ENCODE measurements at places on chromosomes 2 and 18.

DNA sequence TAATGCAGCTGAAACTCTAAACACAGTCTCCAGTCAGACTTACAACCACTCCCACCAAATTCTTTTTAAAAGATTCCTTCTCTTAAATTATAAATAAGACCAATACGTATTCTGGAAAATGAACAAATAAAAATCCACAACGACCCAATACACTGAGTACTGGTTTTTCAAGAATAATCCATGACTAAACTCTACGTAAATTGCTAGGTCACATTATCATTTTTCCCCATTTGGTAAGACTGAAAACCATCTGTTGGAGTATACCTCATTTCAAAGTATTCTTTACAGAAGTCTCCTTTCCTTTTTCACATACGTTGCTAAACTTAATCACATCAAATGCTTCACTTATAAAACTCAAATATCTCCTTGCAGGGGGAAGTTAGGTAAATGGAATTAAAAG lies 6.0 kb downstream of the ZNF516 start:
- DNase-seq = no peak

DNA sequence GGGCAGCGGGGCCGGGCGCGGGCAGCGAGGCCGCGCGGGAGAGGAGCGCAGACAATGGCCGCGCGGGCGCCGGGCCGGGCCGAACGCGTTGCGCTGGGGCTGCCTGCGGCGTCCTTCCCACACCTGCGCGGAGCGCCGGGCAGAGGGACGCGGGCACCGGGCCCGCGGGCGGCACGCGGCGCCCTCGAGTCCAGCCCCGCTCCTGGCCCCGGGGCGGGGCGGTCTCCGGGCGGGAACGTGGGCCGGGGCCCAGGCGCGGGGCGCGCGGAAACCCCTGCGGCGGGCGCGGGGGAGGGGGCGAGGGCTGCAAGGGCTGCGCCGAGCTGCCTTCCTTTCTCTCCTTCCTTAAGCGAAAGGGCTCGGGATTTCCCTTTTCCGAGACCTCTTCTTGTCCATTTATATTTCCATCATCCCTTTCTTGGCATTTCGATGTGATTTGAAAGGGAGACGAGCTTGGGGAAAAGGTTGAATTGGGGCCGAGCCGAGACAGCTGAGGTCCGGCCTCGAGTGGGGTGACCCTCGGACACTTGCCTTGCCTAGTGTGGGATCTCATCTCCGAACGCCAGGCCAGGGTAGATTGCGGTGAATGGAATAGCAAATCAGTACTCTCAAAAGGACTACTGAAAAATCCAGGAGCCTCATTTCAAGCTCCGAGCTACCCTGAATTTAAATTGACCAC lies 676 bp downstream of the KLHL23 start:
- peak; percentile 33 for DNase-seq

DNA sequence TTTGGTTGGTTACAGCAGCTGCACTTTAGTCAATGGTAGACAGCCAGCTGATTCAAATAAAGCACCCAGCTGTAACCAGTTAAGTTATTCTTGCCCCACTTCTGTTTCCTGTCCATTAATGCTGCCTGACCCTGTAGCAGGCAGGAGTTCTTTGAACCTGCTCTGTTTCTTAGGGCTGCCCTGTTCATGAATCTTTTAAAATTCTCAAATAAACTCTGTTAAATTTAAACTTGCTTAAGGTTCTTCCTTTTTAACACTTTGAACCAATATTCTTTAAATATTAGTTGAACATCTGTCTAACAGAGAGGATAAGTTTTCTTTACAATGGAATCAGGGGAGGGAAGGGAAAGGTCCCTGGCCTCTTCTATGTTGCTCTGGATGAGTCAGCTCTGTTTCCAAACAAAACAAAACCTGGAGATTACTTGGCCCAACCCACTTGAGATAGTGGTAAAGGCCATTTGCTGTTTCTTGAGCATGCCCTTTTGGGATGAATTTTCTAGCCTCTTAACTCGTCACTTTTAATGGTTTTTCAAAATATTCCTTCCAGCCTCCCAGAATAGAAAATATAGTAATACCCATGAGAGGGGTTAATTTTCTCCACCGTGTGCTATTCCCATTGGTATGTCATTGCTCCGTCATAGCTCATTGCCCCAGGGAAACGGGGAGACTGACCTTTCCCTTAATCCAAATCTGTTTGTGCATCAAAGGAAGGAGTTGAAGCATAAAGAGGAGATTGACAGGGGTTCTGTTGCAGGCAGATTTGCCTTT lies 112.1 kb upstream of the FHL2 start:
- DNase-seq = no peak

DNA sequence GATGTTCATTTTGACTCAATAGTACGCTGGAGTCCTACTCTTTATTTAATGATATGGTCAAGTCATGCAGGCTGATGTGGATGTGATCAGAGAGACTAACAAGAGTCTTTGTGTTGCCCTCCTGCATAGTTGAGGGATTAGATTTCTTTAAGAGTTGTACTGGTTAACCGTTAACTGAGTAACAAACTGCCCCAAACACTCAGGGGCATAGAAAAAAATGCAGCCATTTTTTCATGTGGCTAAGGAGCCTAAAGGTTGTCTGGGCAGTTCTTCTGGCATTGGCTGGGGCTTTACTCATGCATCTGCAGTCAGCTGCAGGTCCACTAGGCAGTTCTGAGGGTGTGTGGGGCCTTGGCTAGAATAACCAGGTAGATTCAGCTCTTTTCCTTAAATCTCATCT lies 32.5 kb downstream of the DOCK10 start:
- no peak for DNase-seq

DNA sequence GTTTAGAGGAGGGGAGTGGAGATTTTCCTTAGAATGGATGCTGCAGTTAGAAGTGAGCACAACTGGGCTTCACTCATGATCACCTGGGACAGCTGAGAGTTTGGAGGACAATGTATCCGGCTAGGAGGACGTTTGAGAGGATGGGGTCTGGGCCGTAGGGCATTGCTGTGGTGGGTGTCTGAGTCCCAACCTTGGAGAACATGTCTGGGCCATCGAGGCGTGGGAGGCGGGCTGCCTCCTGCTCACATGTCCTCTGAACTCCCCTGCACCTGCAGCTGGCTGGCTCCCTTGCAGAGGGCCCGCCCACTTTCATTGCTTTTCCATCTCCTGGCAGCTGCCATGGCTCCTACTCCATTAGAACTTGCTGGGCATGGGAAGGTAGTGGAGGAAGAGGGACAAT lies 203.0 kb upstream of the PXDN start:
- no peak for DNase-seq

GRCh38 chr2:41967476-41968181 lies 80.2 kb upstream of the PKDCC start:
- no peak for DNase-seq

DNA sequence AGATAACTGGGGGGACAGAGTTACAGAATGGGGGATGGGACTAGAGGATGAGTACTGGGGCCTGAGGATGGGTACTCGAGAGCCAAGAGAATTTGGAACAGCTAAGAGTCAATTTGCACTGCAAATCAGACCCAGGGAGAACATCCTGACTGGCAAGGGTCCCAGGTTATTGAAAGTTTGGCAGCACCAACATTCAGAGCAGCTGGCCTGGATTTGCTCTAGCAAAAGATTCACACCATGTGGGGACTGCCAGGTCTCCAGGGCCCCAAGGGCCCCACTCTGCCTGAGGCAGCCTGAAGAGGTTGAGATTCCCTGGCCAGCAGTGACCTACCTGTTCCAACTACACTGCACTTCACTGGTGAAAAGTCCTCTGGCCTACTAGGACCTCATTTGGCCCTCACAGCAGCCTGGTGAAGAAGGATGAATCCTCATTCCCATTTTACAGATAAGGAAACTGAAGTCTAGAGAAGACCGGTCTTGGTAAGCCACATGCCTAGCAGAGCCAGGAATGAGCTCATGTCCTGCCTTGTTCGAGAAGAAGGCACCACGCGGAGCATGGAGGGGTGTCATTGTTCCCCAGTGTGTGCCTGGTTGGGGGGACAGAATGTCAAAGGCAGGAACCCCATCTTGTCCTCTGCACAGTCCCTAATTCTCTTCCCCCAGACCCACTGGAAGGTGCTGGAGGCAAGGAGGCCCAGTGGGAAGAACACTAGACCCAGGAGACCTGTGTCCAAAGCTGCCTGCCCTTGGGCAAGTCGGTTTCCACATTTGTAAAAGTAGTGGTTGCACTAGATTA lies 258.6 kb downstream of the TNS1 start:
- no peak for DNase-seq

- DNase-seq = no peak
Observed at GRCh38 chr2:138617026-138617425, 115.5 kb downstream of the SPOPL start.

- DNase-seq = no peak
Observed at GRCh38 chr2:76444732-76445131, 734.0 kb upstream of the GCFC2 start.

DNA sequence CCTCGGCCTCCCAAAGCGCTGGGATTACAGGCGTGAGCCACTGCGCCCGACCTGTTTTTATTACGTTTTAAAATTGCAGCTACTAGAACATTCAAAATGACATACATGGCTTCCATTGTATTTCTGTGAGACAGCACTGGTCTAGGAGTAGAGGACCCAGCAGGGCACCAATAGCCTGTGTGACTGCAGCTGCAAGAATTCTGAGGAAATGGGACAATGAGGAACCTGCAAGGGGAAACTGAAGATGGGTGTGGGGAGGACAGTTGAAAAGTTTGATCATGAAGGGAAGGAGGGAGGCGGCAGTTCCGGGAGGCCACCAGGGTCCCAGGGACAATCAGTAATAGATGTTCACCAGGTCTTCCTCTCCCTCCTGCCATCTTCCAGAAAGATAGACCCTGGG lies 13.9 kb upstream of the DNPEP start:
- no peak for DNase-seq

- DNase-seq = no peak
Observed at GRCh38 chr18:58287353-58288274, 243.6 kb downstream of the NEDD4L start.

DNA sequence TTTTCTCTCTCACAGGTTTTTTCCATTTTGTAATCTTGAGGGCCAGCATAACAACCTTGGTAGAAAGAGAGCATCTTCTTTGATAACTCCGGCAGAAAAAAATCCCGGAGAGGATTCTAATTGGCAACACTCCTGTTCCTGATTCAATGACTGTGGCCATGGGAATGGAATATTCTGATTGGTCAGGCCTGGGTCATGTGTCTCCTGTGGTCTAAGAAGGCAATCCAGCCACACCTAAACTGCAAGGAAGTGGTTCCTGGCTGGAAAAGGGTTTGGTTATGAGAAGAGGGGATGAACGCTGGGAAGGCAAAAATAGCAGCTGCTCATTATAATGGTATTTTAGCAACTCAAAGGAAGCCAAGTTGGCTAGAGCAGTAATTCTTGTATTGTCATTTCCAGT lies 24.8 kb upstream of the ZNF638 start:
- no peak for DNase-seq

DNA sequence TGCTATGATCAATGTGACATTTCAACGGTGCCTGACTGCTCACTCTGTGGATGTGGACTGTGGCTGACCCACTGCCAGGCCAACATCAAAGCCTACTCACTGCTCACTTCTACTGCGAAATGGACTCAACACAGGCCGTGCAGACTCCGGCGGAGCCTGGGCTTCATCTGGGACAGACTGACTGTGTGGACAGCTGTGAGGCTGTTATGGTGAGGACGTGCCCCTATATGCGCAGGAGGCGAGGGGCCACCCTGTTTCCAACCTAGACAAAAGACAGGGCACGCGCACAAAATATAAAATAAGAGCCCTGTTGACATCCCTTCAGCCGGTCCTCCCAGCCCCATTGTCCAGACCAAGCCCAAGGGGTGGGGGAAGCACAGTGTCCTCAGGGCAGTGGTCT lies 514.4 kb upstream of the RAB6C start:
- DNase-seq = no peak

DNA sequence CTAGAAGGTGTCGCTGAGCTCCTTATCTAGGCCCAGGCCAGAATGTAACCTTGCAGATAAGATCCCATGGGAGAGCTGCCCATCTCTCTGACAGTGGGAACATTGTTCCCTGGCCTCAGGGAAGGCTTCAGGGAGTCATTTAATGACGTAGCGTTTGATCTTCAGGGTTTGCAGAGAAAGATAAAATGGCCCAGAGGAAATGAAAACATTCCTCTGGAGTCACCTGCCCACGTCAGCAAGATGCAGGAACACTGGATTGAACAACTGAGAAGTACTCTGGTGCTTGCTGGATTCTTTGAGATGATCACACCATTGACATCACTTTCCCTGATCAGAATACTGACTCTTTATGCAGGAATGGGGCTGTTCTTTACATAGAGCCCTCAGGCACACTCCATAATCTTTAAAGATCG lies 51.6 kb downstream of the MAPK4 start:
- DNase-seq = no peak

DNA sequence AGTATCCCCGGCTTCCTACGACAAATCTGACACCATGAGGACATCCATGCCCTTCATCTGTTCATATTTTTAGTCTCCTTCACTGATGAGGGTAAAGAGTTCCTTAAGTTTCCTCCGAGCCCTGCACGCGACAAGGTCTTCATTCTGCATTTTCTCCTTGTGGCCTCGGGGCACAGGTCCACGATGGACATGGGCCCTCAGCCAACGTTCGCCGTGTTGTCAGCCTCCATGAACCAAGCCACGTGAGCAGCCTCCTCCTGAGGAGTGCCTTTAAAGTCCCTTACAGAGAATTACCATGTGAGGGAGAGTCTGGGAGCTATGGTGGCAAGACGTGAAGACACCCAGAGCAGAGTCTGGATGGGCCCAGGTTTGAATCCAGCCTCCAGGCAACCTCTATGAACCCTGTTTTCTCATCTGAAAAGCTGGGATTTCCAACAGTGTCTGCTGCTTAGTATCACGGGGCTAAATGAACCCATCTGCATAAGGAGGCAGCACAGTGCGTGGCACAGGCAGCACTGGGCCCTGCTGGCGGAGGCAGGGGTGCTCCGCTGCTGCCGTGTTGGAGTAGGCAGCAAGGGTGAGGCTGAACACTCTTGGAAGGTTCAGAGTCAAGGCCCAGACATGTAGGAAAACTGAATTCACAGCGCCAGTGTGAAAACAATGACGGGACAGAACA lies 54.1 kb downstream of the EIPR1 start:
- no peak for DNase-seq

DNA sequence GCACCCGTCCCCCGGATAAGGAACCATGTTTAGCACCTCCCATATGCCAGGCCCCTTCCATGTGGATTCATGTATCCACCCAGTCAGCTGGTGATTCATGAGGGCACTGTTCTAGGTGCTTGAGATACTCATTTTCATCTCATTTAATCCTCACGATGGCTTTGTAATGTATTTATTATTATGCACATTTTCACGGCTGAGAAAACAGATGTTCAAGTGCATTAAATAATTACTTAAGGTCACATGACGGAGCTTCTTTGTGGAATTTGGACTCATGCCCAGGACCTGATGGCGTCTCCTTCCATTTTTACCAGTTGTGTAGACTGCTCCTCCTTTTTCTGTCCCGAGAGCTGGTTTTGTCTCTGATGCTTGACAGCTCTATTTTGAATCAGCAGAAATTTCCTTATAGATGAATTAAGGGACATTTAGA lies 72.2 kb upstream of the RBM44 start:
- no peak for DNase-seq

- no peak for DNase-seq
Observed at GRCh38 chr2:207733597-207734240, 22.3 kb downstream of the CCNYL1 start.

All from activated CD4-positive, CD25-positive, alpha-beta regulatory T cell treated with anti-CD3 and anti-CD28 coated beads, Interleukin-2, amount 50 U/mL, for 72 hours (primary cell).